ENCODE measurements at places on chromosomes 5 and 9. TPM values are rescaled to one million over a fixed set of nuclear protein-coding genes. Genes with fewer than 3 reads are reported as not detected.
A peak's percentile ranks its signal among the peaks of the same experiment; 100 is the strongest.

GRCh38 chr9:133635098-133635497 is 1.1 kb upstream of the DBH start:
- DNase-seq, result no peak

GRCh38 chr5:111932199-111932598 is 175.2 kb upstream of the NREP start:
- no peak for DNase-seq

GRCh38 chr5:158789441-158789840 is 310.3 kb downstream of the EBF1 start:
- no peak for DNase-seq

GRCh38 chr9:137878146-137878941 is 762 bp downstream of the CACNA1B start:
- DNase-seq, result peak; percentile 36

DNA sequence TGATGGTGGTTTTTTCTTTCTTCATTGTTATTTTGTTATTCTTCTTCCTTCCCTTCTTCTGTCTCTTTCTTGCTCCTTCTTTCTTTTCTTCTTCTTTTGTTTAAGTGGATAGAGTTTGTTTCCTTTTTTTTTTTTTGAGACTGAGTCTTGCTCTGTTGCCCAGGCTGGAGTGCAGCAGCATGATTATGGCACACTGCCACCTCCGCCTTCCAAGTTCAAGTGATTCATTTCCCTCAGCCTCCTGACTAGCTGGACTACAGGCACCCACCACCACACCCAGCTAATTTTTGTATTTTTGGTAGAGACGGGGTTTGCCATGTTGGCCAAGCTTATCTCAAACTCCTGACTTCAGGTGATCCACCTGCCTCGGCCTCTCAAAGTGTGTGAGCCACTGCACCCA is 40.3 kb downstream of the JAK2 start:
- DNase-seq, result no peak

DNA sequence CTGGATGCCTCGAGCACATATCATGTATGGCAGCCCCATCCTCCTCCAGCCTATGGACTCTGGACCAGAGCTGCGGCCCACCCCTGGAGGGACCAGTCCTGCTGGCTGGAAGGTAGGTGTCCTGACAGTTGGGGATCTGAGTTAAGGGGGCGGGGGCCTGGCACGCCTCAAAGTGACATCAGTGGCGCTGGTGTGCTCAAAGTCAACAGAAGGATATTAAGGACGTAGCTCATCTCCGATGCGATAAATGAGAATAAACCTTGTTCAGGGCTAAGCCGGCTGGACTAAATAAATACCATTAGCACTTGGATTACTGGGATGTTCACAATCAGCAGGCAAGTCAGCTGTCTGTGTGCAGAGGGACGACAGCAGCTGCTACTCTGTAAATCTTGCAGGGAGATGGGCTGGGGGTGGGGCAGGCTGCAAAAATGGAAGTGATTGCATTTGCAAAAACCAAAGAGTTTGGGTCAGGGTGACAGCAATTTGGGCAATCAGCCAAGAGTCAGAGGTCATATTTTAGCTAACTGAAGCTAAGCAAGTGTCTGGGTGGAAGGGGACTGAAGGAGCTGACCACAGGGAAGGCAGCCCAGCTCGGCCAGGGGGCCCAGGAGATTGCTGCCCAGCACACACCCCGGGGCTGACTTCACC is 80.0 kb upstream of the LRRTM2 start:
- DNase-seq, result no peak

DNA sequence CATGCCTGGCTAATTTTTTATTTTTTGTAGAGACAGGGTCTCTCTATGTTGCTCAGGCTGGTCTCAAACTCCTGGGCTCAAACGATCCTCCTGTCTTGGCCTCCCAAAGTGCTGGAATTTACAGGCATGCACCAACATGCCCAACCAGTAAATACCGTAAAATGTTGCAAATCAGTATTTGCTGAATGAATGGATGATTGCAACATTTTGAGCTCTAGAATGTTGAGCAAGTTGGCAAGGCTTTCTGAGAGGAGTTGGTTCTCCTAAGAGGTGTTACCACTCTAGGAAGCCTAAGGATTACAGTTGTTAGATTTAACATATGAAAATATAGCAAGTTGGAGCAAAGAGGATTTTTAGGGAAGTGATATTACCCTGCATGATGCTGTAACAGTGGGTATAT is 15.6 kb upstream of the DMXL1 start:
- no peak for DNase-seq

DNA sequence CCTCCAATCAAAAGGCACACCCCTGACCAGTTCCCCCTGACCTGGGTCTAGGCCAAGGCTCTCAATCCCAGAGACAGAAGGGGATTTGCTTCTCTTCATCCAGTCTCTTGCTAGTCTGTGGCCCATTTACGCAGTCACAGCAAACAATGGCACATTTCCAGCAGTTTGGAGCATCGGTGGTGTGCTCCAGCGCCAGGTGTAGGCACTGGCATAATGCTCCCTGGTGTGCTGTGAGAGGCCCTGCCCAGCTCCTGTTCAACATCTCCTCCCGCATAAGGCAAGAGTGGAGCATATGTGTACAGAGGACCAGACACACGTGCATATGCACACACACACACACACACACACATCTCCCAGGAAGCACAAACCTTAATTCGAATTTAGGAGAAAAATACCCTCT is 79.5 kb upstream of the ERCC6L2 start:
- no peak for DNase-seq

The HMGCS1 gene
- total RNA-seq, result 119 TPM

The FBN2 gene
- 0.83 TPM for total RNA-seq

The MXD3 gene
- total RNA-seq, result 10.8 TPM

The SKIC3 gene
- total RNA-seq, result 68.7 TPM

Measured in lower lobe of right lung (tissue), 2 donors.